ENCODE measurements at places on chromosomes 11 and 22. TPM values are rescaled to one million over a fixed set of nuclear protein-coding genes. Genes with fewer than 3 reads are reported as not detected.

GRCh38 chr11:17793642-17794170 is 59.1 kb downstream of the KCNC1 start:
- DNase-seq, result no peak

- no peak for DNase-seq
Observed at GRCh38 chr11:111840143-111840542, 31.2 kb downstream of the ALG9 start.

- DNase-seq, result no peak
Observed at GRCh38 chr11:61730240-61730994, 22.0 kb upstream of the MYRF start.

The OR6T1 gene
- not detected for total RNA-seq

The METTL15 gene
- 12.0 TPM for total RNA-seq
